ENCODE measurements at places on chromosomes 11 and 22. TPM values are rescaled to one million over a fixed set of nuclear protein-coding genes. Genes with fewer than 3 reads are reported as not detected.

DNA sequence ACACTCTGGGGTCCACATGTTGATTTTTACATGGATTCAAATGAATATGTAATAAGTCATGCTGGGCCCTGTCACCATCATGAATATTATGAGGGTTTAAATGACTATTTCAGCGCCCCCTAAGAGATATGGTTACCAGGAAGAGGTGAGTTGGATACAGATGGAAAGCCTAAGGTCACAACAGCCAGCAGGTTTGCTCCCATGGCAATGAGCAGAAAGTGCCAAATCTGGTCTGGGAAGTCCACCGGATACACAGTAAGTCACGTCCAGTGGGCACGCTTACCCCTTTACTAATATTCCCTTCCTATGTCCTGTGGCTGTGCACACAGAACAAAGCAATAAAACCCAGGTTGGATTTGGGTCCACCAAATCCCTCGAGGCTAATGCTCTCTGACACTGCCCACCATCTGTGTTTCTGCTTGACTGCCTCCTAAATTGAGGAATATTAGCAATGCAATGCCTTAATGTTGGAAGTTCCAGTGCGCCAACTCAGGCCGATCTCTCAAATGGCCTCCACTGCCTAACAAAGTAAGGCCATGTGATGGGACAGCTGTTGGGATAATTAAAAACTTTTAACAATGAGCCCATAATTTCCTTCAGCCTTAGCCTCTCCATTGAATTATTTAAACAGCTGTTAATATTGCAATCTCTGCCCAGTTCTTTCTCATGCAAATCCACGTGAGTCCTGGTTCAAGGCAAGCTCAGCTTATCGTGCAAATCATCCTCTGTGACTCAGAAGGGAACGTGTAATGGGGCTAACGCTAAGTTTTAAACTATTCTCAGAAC is 97.6 kb downstream of the SLC1A2 start:
- no peak for DNase-seq

SMTNL1 gene
- not detected for total RNA-seq

DNA sequence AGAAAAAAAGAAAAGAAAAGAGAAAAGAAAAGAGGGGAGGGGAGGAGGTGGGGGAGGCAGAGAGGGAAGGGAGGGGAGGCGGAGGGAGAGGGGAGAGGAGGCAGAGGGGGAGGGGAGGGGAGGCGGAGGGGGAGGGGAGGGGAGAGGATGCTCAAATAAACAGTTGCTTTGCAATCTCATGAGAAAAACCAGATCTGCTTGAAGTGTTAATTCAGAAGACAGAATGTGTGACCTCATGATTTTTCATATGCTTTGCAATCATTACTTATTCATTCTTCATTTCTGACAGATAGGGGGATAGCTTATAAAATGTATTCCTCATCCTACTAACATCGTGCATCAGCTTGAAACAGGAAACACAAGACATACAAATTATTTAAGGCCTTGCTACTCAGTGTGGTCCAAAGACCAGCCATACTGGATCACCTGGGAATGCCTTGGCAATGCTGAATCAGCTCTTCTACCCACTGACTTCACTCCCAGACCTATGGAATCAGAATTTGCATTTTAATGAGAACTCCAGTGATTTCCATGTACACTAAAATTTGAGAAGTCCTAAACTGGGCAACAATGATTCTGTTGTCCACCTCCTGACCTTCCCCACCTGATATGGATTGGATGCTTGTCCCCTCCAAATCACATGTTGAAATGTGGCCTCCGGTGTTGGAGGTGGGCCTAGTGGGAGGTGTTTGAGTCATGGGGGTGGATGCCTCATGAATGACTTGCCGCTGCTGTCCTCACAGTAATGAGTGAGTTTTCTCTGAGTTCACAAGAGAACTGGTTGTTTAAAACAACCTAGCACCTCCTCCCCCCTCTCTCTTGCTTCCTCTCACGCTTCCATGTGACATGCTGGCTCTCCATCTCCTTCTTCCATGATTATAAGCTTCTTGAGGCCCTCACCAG is 69.2 kb downstream of the CCDC34 start:
- no peak for DNase-seq

- no peak for DNase-seq
These were observed 517.4 kb downstream of the TMEM135 start for GRCh38 chr11:87555101-87555500.

- DNase-seq = no peak
These were observed 1.9 kb downstream of the DUSP18 start for GRCh38 chr22:30665786-30666185.

LSP1 gene
- total RNA-seq = 36.5 TPM

TMEM45B gene
- not detected for total RNA-seq

ARHGEF17 gene
- total RNA-seq = 104 TPM

DNA sequence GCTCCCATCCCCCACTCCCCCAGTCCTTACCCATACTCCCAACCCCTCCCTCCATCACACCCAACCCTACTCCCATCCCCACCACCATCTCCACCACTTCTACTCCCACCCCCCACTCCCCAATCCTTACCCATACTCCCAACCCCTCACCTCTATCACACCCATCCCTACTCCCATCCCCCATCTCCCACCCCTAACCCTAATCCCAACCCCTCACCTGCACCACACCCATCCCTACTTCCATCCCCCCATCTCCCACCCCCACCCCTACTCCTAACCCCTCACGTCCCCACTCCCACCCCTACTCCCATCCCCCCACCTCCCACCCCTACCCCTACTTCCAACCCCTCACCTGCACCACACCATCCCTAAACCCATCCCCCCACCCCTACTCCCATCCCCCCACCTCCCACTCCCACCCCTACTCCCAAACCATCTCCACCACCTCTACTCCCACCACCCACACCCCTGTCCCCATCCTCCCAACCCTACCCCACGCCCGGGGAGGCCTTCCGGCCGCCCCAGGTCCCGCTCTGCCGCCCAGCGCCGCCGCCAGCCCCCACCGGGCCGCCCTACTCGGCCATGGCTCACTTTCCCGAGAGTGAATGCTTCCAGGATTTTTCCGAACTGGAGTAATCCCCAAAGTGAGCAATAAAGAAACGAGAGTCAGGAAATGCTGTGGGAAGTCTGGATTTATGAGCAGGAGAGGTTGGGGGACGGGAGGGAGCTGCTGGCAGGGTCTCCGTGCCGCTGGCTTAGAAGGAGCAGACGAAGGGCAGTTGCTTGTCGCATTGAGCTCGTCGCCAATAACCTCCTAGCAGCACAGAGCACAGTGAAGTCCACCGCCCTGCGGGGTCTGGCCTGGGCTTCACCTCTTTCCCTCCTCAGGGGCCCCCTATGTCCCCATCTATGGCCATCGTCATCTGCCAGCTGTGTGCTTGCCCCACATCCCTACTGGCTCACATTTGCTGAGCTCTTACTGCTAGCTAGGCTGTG is 4.6 kb downstream of the PRG3 start:
- no peak for DNase-seq

DNA sequence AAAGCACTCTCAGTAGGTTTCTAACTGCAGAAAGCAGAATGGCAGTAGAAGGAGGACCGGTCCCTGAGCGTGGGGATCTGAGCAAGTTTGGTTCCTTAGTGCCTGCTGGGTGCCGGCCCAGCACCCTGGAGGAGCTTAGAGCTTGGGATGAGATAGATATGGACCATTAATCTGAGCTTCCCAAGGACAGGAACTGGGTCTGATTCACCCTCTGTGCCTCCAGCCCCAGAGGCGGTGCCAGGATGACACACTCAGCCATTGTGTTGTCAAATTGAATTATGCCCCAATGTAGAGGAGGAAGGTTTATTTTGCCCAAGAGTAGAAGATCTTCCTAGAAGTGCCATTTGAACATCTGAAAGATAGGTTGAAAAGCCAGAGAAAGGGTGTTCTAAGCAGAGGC is 4.3 kb downstream of the ZC3H7B start:
- no peak for DNase-seq

DNA sequence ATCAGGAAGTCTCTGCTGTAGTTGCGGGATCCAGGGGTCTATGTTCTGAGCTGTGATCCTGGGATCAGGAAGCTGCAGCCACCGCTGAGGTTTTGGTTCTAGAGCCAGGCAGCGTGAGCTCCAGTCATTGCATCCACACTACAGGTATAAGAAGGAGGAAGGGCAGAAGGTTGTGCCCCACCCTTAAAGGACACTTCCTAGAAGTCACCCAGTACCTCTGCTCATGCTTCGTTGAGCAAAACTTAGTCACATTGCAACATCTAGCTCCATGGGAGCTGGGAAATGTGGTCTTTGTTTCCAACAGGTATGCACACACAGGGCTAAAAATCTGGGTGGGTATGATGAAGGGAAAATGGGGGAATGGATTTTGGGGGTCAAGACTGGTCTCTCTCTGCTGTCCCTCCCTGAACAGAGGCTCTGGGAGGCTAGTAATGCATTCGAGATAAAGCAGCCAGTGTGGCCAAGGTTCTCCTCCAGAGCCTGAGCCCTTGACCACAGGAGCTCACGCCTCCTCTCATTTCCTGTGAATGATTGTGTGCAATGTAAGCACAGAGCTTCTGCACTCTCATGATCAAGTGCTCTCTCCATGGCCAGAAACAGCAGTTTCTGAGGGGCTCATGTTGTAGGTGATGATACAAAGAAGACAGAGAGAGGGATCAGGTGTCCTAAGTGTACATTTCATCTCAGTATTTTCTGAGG is 86.8 kb upstream of the OR4B1 start:
- DNase-seq = no peak

All from esophagus muscularis mucosa (tissue), 4 donors.